AG20443 (cell line): ENCODE measurements at places on chromosomes 4 and X.

GRCh38 chr4:170931321-170931720 lies 841.6 kb upstream of the AADAT start:
- DNase-seq: no peak

GRCh38 chrX:97065066-97065465 lies 181.4 kb downstream of the RPA4 start:
- DNase-seq: no peak

GRCh38 chrX:45710081-45710801 lies 509.6 kb upstream of the DIPK2B start:
- DNase-seq: peak; percentile 42

- no peak for DNase-seq
Observed at GRCh38 chrX:97372001-97372766, 488.5 kb downstream of the RPA4 start.

DNA sequence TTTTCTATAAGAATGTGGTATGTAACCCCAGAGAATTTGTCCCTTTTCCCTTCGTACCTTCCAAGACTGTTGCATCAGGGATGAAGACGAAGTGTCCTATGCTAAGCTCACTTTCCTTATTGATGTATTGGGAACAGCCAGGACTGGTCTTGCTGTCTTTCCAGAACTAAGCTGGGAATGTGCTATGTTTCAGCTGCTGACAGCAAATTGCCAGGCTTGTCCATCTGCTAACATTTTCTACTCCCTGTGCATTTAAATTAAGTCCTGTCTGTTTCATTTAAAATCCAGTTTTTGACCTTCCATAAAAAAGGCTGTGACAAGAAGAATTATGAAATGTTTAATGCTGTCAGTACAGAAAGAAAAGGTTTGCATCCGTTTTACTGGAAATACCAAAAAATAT lies 87.9 kb downstream of the ATP10D start:
- no peak for DNase-seq

GRCh38 chrX:72652082-72652481 lies 62.0 kb downstream of the PHKA1 start:
- DNase-seq: no peak

- DNase-seq: no peak
Observed at GRCh38 chr4:85426366-85426765, 48.6 kb upstream of the ARHGAP24 start.

GRCh38 chr4:27327421-27328181 lies 467.0 kb downstream of the STIM2 start:
- no peak for DNase-seq

GRCh38 chrX:68710870-68711576 lies 63.6 kb downstream of the STARD8 start:
- peak; percentile 68 for DNase-seq

- DNase-seq: no peak
Observed at GRCh38 chr4:55352726-55353125, 6.7 kb downstream of the SRD5A3 start.

GRCh38 chr4:68375667-68376559 lies 26.0 kb upstream of the YTHDC1 start:
- DNase-seq: peak; percentile 64

GRCh38 chrX:13899607-13900006 lies 82.7 kb upstream of the GPM6B start:
- peak; percentile 85 for DNase-seq

DNA sequence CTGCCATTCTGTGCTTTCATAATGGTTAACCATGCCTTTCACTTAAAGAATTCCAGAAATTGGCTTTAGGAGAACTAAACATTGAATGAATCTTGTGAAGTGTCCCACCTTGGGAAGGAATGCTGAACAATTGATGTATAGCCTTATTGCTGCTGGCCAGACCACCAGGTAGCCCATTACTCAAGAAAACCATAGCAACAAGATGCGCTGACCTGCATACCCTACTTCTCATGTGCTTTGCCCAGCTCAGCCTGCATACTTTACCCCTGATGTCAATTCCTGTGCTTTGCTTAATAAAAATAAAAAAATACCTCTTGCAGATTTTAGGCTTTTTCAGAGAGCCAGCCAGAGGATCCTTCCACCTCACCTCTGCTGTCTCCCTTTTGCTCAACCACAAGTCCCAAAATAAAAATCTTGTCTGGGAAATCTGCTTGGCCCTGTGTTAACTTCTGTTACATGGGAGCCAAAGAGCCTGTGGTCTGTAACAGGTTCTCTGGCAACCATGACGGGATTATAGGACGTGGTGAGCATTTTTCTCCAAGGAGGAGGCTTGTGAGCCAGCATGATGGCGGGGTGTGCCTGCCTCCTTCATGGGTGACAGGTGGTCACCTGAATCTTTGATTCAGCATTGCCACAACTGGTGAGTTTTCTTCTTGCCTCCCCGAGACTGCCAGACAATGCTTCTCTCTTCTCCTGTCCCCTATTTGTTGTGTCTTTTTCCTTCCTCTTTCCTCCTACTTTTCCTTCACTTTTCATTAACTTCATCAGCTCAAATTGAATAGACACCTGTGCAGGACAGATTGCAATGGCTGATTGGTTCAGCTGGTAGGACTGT lies 106.8 kb downstream of the ARSJ start:
- DNase-seq: no peak

DNA sequence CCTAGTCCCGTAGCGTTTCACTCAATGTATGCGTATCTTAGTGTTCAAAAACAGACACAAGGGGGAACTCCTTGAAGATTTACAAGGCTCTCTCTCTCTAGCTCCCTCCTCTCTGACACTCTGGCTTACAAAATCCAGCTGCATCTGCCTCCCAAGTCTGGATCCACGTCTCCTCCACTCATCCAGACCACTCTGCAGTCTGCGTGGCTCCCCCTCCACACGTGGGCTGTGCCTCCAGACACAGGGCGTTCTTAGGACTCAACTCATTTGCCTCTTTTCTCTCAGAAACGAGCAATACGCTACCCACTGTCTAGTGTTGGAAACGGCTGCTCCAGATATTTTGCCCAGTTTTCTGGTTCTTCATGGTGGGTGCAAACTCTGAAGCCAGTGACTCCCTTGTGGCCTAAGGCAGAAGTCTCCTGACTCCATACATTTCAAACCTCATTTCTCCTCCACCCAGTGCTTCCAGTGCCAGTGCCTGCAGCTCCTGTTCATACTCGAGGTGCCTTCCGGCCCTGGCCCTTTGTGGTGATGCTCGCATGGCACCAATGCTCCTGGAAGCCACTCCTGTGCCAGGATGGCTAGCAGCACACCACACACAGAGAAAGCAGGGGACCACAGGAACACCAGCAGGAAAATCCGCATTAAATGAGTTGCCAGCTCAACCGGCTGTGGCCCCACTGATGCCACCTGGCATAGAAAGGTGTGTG lies 24.1 kb downstream of the NAT8L start:
- no peak for DNase-seq

- DNase-seq: no peak
Observed at GRCh38 chrX:102658556-102658955, 7.3 kb downstream of the GPRASP1 start.

GRCh38 chr4:100843910-100844309 lies 326.1 kb upstream of the EMCN start:
- no peak for DNase-seq

- DNase-seq: no peak
Observed at GRCh38 chr4:166822386-166822785, 411.9 kb downstream of the SPOCK3 start.

DNA sequence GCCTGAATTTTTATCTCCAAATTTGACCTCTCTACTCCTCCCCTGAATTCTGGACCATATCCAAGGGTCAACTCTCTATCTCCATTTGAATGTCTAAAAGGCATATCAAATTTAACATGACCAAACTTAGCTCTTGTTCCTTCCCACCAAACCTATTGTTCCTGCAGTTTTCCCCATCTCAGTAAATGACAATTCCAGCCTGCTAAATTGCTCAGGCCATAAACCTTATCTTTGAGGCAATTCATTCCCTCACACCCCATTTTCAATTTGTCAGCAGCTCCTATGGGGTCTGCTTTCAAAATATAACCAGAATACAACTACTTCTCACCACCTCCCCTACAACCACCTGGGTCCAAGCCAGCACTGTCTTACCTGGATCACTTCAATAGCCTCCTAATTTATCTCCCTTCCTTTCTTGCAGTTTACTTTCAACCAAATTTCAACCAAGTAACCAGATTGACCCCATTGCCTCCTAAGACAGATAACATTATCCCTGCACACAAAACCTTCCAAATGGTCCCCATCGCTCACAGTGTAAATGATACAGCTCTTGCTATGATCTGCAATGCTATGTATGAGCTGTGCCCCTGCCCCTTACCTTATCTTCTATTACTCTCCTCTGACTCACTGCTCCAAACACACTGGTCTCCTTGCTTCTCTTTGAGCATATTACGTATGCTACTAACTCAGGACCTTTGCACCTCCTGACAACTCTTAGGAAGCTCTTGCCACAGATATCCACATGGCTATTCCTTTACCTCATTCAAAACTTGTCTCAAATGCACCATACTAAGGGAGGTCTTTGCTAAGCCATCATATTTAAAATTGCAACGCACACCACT lies 66.0 kb downstream of the CAMK2D start:
- no peak for DNase-seq

- no peak for DNase-seq
Observed at GRCh38 chr4:173538909-173539445, 8.9 kb upstream of the HAND2 start.

GRCh38 chr4:123408471-123409084 lies 12.0 kb downstream of the SPRY1 start:
- DNase-seq: no peak

GRCh38 chr4:103405415-103405814 lies 207.3 kb upstream of the CENPE start:
- no peak for DNase-seq

DNA sequence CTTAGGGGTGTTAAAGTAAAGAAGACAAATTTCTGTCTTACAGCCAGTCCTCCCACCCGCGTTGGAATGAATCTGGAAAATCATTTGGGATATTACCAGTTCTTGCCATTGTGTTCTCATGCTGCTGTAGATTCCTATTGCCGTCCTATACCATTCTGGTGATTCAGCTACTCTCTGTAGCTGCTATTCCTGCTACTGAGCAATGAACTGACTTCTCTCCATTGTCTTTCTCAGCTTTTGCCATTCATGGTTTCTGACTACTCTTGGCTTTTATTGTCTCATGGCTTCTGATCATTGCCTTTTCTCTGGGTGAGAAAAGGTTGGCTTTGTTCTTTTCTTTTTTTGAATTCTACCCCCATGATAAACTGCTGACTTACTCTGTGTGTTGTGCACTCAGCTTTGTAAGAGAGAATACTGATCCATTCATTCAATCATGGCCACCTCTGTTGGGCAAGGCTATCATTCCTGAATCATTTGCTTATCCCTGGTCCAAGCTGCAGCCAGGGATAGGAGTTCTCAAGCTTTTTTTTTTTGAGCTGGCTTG lies 27.7 kb upstream of the METAP1 start:
- DNase-seq: no peak

DNA sequence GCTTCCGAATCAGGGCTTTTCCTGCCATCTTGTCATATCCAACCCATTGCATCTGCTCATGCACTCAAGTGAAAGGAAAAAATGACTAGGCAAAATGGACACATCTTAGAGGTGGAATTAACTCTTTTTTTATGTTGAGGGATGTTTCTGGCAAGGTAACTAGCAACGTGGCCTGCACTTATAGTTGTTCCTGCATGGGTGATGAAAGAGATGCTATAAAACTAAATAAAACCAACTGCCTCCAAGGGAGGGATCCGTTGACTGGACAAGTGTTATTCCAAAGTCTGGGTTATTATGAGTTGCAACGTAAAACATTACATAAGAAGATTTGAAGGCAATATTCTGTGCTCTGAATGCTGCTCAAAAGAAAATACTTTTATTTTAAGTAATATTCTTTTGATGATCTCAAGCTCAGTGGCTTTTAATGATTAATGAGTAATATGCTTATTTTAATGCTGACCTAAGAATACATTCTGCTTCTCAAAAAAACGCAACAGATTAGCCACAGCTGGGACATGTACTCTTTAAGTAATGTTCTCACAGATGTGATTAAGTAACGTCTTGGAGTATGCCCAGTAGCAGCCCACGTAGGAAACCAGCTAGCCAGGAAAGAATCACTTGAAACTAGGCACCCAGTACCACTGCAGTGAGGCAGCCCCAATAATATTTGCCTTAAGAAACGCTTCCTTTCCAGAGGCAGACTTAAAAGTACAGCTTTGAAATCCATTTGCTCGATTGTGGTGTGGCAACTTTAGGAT lies 27.4 kb downstream of the KLF3 start:
- peak; percentile 53 for DNase-seq

DNA sequence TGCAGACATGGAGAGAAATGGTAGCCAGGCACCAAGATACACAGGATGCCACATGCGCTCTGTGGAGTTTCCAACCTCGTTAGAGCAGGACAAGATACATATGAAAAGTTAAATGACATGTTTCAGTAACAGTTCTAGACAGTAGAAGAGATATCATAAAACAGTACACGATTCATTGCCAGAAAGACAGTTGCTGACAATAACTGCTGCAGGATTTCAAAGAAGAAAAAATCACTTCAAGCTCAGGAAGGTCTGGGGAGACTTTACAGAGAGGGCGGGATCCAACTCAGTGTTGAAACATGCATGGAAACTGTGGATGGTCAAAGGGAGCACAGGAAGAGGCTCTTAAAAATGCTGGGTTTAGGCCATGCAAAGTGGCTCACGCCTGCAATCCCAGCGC lies 31.0 kb downstream of the DCTD start:
- no peak for DNase-seq

DNA sequence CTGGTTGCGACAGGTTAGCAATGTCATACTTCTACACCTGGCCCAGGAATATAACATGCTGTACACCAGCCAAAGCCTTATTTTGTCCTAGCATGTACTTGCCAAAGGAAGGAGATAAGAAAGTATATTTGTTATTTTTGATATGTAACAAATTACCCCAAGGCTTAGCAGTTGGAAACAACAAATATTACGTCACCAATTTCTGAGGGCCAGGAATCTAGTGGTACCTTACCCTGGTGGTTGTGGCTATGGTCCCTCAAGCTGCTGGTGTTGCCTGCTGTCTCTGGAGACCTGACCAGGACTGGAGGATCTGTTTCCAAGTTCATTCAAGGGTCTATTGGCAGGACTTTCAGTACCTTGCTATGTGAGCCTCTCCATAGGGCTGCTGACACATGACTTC lies 135.5 kb upstream of the BANK1 start:
- DNase-seq: no peak

GRCh38 chrX:129784371-129784770 lies 4.6 kb downstream of the SASH3 start:
- no peak for DNase-seq

DNA sequence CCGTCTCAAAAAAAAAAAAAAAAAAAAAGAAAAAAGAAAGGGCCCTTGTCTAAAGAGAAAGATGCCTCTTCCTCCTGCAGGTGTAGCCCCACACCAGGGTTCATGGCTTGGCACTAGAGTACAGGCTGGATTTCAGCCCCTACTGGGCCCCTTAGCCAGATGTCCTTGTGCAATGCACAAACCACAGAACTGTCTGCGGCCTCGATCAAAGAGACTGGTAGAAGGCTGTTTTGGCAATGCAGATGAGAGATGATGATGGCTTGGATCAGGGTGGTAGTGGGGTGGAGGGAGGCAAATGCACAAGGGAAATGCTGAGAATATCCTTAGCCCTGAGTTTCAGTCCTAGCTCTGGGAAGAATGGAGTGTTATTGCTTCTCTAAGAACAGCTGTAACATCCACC lies 26.5 kb upstream of the TSR2 start:
- DNase-seq: no peak
